ENCODE measurements at places on chromosomes 1 and 21.

DNA sequence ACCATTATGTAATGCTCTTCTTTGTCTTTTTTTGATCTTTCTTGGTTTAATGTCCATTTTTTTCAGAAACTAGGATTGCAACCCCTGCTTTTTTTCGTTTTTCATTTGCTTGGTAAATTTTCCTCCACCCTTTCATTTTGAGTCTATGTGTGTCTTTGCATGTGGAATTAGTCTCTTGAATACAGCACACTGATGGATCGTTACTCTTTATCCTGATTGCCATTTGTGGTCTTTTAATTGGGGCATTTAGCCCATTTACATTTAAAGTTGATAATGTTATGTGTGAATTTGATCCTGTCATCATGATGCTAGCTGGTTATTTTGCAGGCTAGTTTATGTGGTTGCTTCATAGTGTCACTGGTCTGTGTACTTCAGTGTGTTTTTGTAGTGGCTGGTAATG, 75.6 kb upstream of the ETV3 start:
- no peak for DNase-seq

GRCh38 chr1:24321697-24322469, 2.7 kb downstream of the GRHL3 start:
- no peak for DNase-seq

GRCh38 chr1:145979746-145980456, 15.4 kb downstream of the POLR3GL start:
- no peak for DNase-seq

- no peak for DNase-seq
Observed at GRCh38 chr1:59028048-59028447, 244.2 kb upstream of the JUN start.

GRCh38 chr1:174795806-174796205, 203.9 kb upstream of the CACYBP start:
- no peak for DNase-seq

- DNase-seq = no peak
Observed at GRCh38 chr1:219518168-219518906, 94.6 kb downstream of the ZC3H11B start.

DNA sequence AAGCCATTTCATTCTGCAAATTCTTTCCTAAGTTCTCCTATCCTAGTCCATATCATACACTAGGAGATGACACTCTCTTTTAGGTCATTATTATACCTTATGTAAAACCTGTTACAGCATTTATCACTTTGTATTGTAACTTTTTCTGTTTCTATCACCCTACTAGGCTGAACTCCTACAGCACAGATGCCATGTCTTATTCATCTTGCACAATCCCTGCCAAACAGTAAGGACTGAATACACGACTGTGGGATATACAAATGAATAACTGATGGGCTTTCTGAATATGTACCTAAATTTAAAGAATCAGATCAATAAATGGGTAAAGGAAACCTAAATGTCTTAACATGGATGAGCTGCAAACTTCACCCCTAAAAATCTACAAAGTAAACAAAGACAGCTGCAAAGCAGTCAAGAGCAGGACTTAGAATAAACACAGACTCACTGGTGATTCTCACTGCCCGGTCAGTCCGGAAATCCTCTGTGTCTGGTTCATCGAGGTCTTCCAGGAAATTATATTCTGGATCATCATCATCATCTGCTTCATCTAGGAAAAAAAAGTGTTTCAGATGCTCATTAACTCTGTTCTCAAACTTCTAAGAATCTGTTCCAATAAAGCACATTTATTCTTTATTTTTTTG, 62.3 kb downstream of the GON4L start:
- no peak for DNase-seq
